NCI-H1417 treated with DMSO at 0.1 percent for 48 hours (cell line): ENCODE measurements at places on chromosomes 5 and 9.

- DNase-seq: no peak
Measured at GRCh38 chr5:14464096-14464495, 117.5 kb upstream of the OTULINL start.

- no peak for DNase-seq
Measured at GRCh38 chr5:39578887-39579497, 154.2 kb upstream of the DAB2 start.

- no peak for DNase-seq
Measured at GRCh38 chr9:100671898-100672297, 94.0 kb downstream of the CAVIN4 start.

DNA sequence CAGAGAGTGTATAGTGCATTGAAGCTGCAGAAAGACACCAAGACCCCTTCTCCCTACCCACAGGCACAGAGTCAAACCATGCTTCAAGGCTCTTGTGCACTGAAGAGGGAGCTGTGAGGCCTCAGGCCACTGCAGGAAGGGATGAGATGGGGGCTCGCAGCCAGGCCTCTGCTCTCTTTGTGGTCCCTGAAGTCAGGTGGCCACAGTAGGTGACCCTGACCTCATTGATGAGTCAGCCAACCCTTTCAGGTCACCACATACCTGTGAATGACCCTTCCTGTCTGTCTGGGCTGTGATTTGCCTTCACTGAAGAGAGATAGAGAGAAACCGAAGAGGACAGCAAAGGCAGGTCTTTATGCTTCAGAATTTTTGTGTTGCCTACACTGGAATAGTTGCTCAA is 372.1 kb downstream of the ACTL7B start:
- DNase-seq: no peak

GRCh38 chr9:114478459-114478858 is 26.8 kb downstream of the WHRN start:
- DNase-seq: no peak

DNA sequence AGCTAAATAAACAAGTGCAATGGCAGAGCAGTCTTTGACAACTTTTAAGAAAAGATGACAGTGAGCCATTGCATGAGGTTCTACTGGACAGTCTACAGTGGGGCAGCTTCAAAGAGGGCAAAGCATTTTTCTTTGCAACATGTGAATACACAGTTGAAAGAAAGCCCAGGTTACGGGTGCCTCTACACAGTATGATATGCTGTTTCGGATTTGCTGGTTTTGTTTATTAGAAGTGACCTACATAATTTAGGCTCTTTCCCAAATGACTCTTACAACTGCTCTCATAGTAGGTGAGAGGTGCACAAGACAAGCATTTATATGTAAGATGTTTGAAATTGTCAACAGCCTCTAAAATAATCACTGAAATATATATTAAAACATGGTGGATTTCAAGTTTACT is 62.4 kb downstream of the MEF2C start:
- no peak for DNase-seq

GRCh38 chr9:87436716-87437115 is 61.0 kb upstream of the DAPK1 start:
- DNase-seq: no peak

DNA sequence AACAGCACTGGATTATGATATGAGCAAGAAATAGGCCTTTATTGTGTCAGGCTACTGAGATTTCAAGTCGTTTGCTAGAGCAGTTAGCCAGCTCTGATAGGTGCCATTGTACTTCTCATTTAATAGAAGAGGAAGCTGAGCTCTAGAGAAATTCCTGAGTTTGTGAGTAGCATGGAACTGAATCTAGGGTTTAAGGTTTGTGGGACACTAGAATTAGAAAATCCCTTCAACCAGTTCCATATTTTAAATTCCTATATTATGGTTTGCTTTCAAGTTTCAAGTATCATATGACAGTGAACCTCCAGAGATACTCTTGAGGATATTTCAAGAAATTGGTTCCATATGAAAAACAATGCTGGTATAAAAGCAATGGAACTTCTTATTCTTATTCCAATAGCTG is 87.6 kb downstream of the ANKRD55 start:
- DNase-seq: no peak

DNA sequence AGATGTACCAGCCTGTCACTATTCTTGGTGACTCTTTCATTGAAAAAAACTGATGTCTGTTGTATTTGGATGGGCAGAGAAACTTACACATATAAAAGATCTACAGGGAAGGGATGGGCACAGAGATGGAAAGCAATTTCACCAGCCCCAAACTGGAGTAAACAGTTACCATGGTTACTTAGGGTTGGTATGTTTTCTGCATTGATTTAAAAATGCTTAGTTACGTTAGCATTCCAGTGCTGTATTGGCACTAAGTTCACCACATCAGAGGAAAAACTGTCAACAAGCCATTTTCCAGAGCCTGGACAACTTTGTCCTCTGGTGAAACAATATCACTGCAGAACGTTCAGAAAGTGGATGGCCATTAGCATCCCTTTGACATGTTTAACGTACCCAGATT is 28.0 kb downstream of the MARCHF3 start:
- no peak for DNase-seq

GRCh38 chr5:55176176-55176818 is 3.3 kb upstream of the CDC20B start:
- peak; percentile 7 for DNase-seq

DNA sequence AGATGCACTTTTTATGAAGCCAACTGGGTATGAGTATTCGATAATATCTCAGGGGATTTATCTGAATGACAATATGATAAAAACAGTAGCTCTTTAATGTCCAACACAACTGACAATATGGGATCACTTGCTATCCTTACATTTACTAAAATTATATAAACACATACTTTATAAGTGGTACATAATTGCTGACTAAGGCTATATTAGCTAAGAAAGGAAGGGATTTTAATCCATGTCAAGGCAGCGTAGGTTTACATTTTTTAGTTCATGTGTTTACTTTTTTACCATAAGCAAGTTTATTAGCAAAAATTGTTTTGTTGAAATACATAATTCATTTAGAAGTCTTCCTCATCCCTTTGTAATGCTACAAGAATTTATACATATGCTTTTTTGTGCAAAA is 796.2 kb downstream of the TLE1 start:
- DNase-seq: no peak

- DNase-seq: no peak
Measured at GRCh38 chr5:174412374-174412773, 312.0 kb upstream of the MSX2 start.

GRCh38 chr5:107917983-107918382 is 247.2 kb upstream of the EFNA5 start:
- DNase-seq: no peak

DNA sequence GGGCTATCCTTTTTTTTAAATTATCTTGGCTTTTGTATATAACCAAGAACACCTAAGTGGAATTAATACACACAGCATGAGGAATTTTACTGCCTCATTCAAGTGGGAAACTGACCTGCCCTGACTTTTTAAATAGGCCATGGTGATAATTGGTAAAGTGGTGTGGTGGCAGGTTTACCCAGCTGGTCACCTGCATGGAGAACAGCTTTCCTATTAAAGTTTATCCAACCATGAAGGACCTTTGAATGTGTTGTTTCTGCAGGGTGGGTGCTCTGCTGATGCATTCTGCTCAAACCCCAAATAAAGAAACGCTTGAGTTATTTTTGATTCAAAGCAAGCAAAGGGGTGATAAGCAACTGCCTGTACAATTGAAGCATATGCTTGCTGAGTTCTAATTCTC is 261.0 kb upstream of the GRIN3A start:
- DNase-seq: peak; percentile 62

GRCh38 chr5:135576075-135576599 is 2.7 kb downstream of the CXCL14 start:
- DNase-seq: no peak

DNA sequence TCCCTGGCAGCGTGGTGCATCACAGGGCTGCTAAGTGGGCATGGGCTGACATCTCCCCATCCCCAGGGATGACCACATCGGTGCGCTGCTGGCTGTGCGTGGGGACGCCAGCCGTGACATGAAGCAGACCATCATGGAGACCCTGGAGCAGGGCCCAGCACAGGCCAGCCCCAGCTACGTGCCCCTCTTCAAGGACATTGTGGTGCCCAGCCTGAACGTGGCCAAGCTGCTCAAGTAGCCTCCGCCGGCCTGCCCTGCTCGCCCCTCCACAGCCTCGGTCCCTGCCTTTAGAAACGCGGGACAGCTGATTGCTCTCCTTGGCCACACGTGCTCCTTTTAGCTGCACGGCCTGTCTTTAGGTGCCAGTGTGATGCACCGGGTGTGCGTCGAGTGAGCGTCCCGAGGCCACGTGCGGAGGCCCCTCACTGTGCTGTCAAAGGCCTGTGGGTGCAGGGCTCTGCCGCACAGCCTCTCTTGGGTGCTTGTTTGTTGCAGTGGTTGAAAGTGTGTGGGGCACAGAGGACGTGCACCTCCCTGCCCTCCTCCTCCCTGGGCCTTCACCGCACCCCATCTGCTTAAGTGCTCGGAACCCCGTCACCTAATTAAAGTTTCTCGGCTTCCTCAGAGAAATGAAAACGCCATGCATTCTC is 23.8 kb downstream of the EXOC3 start:
- DNase-seq: no peak

- DNase-seq: no peak
Measured at GRCh38 chr9:98368366-98369065, 113.1 kb upstream of the TBC1D2 start.

DNA sequence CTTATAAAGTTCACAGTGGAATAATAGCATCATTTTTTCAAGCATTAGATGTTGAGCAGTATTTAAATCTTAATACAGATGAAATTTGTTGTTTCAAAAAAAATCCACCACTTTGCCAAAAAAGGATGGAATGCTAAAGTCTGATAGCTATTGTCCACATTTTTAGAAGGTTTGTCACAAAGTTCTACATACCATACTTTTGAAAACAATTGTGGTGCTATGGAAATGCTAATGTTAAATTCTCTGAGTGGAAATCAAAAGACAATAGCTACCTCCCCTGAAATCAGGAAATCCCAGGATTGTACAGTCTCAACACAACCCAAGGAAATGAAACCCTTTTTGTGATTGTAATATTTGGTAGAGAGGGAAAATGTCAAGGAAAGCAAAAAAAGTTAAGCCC is 19.3 kb upstream of the GRAMD2B start:
- DNase-seq: no peak

DNA sequence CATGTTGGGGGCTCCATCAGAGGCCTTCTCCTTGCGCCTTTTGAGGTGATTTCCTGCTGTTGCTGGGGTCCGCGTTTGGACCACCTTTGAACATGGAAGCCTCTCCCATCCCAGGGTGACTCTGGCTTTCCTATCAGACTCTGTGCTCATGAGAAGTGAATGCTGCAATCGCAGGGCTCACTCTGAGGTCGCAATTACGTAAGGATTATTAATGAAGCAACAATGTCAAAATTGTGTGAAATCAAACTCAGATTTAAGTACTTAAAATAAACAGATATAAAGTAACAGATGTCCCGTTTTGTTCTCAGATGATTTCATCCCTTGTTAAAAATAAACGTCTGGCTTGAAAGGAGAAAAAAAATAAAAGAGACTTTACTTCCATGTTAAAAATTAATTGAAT is 634.2 kb downstream of the BNC2 start:
- DNase-seq: no peak

DNA sequence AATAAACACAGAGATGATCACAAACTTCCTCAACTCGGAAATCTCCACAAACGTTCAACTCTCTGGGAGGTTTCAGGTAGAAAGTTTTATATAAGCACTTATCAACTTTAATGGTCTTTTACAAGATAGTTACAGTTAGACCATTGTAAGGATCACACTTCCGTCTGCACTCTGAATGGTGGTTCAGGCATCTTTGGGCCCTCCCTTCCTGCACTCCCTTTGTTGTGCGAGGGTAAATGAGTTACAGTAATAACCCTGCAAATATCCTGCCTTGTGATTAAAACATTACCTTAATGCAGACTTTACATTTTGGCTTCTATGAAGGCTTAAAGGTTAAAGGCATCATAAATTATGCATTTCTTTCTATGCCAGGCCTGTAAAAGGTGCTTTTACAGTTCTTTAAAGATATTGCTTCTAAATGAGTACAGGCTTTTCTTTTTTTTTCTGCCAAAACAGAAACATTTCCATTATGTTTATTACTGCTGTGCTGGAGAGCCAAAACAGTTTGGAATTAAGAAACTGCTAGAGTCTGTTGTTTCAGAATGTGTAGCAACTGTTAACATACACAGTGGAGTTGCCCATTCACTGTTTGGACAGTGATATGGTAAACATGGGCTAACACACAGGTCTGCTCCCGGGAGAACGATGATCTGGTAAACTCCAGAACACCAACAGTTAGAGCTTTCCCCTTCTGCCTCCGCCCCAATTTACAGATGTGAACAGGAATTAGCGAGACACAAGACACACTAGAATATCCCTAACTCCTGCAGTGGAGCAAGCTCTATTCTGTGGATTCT is 1.1 kb downstream of the PRUNE2 start:
- no peak for DNase-seq

DNA sequence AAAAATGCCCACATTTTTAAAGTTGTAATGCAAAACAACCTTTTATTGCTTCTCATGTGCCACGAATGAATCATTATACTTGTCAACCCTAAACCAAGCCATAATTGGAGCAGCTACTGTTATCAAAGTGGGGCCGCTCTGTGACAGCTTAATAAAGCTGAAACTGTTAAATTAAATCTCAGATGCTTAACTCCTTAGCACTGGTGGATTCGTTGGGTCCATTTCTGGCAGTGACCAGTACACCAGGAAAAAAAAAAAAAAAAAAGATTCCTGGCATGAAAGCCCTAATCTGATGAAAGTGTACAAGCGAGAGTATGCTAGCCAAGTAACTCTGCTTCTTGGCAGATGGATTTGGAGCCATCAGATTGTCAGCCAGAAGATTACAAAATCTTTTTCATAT is 164.8 kb downstream of the ZSWIM6 start:
- no peak for DNase-seq
